ENCODE measurements at places on chromosomes 13 and 19. TPM values are rescaled to one million over a fixed set of nuclear protein-coding genes. Genes with fewer than 3 reads are reported as not detected.

The LILRA5 gene
- total RNA-seq, result 21.9 TPM

DNA sequence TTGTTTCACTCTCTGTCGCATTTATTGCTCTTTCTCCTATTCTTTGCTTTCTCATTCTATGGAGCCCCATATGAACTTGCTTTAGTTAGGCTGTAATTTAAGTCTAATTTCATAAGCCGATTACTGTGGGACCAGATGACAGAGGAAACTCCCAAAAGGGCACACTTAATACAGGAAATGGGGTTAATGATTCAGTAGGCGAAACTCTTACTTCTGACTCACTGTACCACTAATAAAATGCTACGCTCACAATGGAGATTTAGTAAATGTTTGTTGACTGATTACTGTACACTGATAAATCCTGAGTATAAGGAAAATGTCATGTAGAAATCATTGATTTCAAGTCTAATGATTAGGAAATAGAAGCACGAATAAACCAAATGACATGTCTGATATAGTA, 276.4 kb downstream of the KLF5 start:
- no peaks in the 10 kb centered on the region for H3K36me3 ChIP-seq
- no peaks in the 10 kb centered on the region for H3K4me1 ChIP-seq
- H3K27ac ChIP-seq, result no peak overlapping the region
- no peak overlapping the region for H3K4me3 ChIP-seq
- no peaks in the 10 kb centered on the region for H3K27me3 ChIP-seq

GRCh38 chr19:2719920-2720776, 1.0 kb downstream of the DIRAS1 start:
- no peaks in the 10 kb centered on the region for H3K36me3 ChIP-seq
- peaks cover 47% of the 10 kb centered on the region for H3K27me3 ChIP-seq
- H3K27ac ChIP-seq, result no peak overlapping the region
- peaks cover 9% of the 10 kb centered on the region for H3K4me1 ChIP-seq
- DNase-seq, result no peak

- H3K4me1 ChIP-seq, result no peaks in the 10 kb centered on the region
- no peaks in the 10 kb centered on the region for H3K27me3 ChIP-seq
- H3K4me3 ChIP-seq, result no peak overlapping the region
These were observed 721.6 kb upstream of the ARGLU1 start for GRCh38 chr13:107289540-107289939.

DNA sequence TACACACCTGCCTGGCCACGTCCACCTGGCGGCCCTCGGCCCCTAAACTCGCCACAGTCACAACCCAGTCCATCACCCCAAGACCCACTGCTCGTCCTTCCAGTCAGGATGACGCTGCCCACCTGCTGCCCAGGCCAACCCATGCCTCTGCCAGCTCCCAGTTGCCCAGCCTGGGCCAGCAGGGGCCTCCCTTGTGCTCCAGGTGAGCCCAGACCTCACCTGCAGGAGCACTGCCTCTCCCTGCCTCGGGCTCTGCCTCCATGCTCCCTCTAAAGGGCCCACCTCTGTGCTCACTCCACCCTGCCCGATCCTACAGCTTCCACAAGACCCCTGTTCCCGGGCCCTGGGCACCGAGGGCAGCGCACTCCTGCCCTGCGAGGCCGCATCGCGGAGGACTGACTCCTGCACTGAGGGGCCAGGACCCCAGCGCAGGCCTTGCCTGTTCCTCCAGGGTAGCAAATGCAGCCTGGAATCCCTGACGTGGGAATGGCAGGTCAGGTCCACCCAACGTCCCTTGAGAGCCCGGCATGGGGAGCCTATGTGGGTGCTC, 8.0 kb upstream of the CACTIN start:
- DNase-seq, result no peak
- H3K27me3 ChIP-seq, result no peaks in the 10 kb centered on the region
- no peak overlapping the region for H3K4me3 ChIP-seq
- peaks cover 58% of the 10 kb centered on the region for H3K36me3 ChIP-seq

- peak; percentile 59 for DNase-seq
- peak overlapping the region; percentile 69 for H3K27ac ChIP-seq
- no peak overlapping the region for H3K4me3 ChIP-seq
- H3K27me3 ChIP-seq, result no peaks in the 10 kb centered on the region
- peaks cover 21% of the 10 kb centered on the region for H3K4me1 ChIP-seq
These were observed 5.1 kb upstream of the DHDH start for GRCh38 chr19:48928164-48929025.

GRCh38 chr19:44755219-44755618, 6.7 kb downstream of the BCL3 start:
- H3K4me1 ChIP-seq, result peaks cover 76% of the 10 kb centered on the region
- no peak for DNase-seq
- H3K27me3 ChIP-seq, result no peaks in the 10 kb centered on the region

GRCh38 chr13:30113551-30113950, 193.8 kb downstream of the KATNAL1 start:
- no peaks in the 10 kb centered on the region for H3K36me3 ChIP-seq
- peak overlapping the region; percentile 76 for H3K27ac ChIP-seq
- H3K4me3 ChIP-seq, result no peak overlapping the region
- H3K4me1 ChIP-seq, result peaks cover 26% of the 10 kb centered on the region
- H3K27me3 ChIP-seq, result no peaks in the 10 kb centered on the region
